ENCODE measurements at places on chromosomes 6 and 20.

GRCh38 chr20:828987-829386 lies 4.5 kb upstream of the FAM110A start:
- no peak for DNase-seq

- DNase-seq = no peak
These were observed 142.4 kb upstream of the RIPOR2 start for GRCh38 chr6:25078141-25078540.

- no peak for DNase-seq
These were observed 26.4 kb upstream of the AKAP12 start for GRCh38 chr6:151213352-151213751.

DNA sequence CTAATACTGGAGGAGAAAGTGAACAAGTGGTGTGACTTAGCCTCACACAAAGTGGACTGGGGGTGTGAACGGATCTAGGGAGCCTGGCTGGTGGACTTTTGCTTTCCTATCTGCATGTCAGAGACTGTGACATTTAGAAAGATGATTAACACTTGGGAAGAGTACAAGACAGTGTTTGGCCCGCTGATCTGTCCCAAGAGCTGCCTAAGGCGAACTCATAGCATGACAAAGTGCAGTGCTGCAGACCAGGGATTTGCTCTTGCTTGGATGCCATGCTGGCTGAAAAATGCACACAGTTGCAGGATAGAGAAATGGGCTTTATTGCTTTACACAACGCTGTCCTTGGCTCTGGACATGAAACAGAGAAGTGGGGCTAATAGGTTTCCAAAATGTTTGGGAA lies 386.0 kb upstream of the MAN1A1 start:
- DNase-seq = no peak

GRCh38 chr20:23658336-23658735 lies 20.6 kb upstream of the CST3 start:
- DNase-seq = no peak

DNA sequence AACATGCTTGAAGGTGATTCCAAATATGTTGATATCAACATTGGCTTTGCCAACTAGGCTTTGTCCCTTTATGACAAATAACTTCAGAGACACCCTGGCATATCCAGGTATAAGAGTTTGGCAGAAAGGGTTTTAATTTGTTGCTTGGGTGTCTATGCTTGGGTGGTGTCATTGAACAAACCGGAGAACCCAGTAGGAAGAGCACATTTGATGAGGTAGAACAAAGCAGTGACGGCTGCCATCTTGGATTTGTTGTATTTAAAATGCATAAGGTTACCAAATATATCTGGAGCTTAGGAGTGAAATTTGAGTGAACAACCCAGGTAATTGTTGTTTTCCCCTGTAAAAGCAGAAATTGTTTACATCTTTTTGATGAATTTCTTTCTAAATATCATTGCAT lies 503.7 kb upstream of the JARID2 start:
- DNase-seq = no peak

GRCh38 chr6:74182992-74183391 lies 487.0 kb downstream of the CD109 start:
- no peak for DNase-seq

- no peak for DNase-seq
These were observed 36.9 kb upstream of the THEMIS start for GRCh38 chr6:127937747-127938146.

GRCh38 chr6:15629487-15629886 lies 33.3 kb downstream of the DTNBP1 start:
- DNase-seq = no peak

DNA sequence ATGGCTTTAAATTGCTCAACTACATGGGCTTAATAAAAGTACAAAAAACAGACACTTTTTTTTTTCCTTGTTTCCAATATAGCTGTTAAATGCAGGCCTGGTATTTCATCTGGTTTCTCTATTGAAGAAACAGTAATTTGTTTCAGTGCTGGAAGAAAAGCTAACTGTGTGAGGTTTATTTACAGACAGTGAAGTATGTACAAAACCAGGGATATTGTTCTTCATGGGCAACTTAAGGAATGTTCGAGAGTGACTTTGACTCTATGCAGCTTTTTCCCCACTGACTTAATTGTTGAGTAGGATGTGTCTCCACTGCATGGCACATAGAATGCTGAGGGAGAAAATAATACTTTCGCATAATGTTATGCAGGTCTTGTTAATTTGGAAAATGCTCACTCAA lies 31.0 kb upstream of the PRL start:
- no peak for DNase-seq

GRCh38 chr6:4906293-4907276 lies 97.3 kb downstream of the RPP40 start:
- no peak for DNase-seq

GRCh38 chr6:166862978-166863530 lies 93.3 kb downstream of the RNASET2 start:
- no peak for DNase-seq

- no peak for DNase-seq
These were observed 48.2 kb downstream of the PDYN start for GRCh38 chr20:1945660-1946059.

GRCh38 chr6:3221578-3221977 lies 5.9 kb downstream of the TUBB2B start:
- DNase-seq = no peak

- no peak for DNase-seq
These were observed 68.2 kb downstream of the C6orf52 start for GRCh38 chr6:10626154-10626741.

- DNase-seq = no peak
These were observed 94.4 kb downstream of the TOX2 start for GRCh38 chr20:44008806-44009678.

GRCh38 chr20:18421608-18422007 lies 45.2 kb downstream of the DZANK1 start:
- no peak for DNase-seq

- no peak for DNase-seq
These were observed 215.5 kb upstream of the MCHR2 start for GRCh38 chr6:100209323-100210136.

GRCh38 chr6:55009131-55009530 lies 162.6 kb downstream of the FAM83B start:
- DNase-seq = no peak

DNA sequence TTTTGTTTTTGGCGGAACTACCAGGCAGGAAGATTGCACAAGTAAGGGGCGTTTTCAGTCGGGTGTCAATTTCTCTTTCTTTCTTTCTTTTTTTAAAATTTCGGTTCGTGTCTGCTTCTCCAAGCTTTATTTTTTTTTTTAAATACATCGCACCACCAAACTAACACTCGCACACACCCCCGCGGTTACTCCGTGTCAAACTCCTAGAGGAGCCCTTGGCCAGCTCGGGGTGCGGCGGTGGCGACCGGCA lies 338 bp downstream of the UTRN start:
- DNase-seq = no peak

- DNase-seq = no peak
These were observed 11.9 kb downstream of the PYGB start for GRCh38 chr20:25259788-25260254.

GRCh38 chr6:1797801-1798200 lies 188.1 kb downstream of the FOXC1 start:
- no peak for DNase-seq

DNA sequence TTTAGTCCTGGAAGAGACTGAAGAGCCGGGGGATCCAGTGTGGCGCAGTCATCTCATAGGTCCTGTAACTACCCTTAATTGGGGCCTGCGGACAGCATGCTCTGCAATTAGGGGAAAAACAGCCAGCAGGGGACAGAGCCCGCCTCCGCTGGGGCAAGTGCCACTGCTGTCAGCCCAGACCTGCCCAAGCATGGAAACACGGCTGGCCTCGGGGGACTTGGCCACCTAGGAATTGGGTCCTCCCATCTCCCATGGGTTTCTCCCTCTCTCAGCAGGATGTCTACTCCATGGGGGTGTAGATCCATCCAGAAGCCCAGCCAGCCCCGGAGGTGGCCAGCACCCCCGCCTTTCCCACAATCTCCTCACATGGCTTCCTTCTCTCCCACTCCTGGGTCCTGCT lies 3.6 kb downstream of the GHRH start:
- no peak for DNase-seq

GRCh38 chr20:15739035-15739434 lies 834.2 kb downstream of the KIF16B start:
- DNase-seq = no peak

- DNase-seq = no peak
These were observed 51.8 kb downstream of the UTRN start for GRCh38 chr6:144336900-144337299.

DNA sequence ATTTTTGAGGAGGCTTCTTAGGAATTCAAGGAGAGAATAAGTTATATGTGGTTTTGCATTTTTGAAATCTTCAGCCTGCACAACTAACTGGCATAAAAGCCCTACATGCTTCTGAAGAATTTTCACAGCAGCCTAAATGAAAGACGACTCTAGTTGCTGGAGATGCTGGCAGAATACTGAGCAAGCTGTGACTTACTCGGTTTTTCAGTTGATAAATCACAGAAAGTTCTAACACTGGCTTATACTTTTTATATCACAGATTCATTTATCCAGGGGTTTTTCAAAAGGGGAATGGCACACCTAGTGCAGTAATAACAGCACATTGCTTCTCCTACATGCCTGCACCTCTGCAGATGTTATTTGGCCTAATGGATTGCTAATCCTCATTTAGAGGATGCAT lies 134.6 kb downstream of the IMPG1 start:
- no peak for DNase-seq

- no peak for DNase-seq
These were observed 126.8 kb upstream of the SMLR1 start for GRCh38 chr6:130700397-130700796.

GRCh38 chr6:885051-885590 lies 192.2 kb upstream of the EXOC2 start:
- DNase-seq = no peak

GRCh38 chr20:24257171-24257570 lies 212.3 kb upstream of the SYNDIG1 start:
- no peak for DNase-seq

All from GDM1 (cell line).